ENCODE measurements at places on chromosomes 7 and 10.

DNA sequence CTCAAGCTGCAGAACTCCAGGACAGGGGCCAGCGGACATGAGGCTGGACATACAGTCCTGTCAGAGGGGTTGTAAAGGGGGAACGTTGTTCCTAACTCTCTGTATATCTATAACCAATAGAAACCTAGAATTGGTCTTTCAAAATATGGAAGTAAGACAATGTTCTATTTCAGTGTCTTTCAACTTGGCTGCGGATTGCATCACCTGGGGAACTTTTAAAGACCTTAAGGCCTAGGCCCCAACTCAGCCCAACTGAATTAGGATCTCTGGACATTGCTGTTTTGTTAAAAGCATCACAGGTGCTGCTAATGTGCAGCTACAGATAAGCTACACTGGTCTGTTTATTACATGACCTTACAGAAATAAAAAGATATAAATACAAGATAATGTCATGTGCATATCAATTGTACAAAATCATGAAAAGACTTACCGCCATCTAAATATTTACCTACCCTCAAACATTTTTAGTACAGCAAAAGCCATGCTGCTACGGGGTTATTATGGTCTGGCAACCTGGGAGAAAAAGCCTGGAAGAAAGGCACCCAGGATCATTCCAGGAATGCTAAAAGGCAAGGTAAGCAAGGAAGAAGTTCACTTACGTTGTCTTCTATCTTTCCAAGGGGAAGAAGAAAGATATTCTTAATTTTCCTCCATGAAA, 169.1 kb downstream of the RAPGEF5 start:
- no peak for DNase-seq

GRCh38 chr7:3887096-3887690, 586.1 kb downstream of the SDK1 start:
- DNase-seq: no peak

DNA sequence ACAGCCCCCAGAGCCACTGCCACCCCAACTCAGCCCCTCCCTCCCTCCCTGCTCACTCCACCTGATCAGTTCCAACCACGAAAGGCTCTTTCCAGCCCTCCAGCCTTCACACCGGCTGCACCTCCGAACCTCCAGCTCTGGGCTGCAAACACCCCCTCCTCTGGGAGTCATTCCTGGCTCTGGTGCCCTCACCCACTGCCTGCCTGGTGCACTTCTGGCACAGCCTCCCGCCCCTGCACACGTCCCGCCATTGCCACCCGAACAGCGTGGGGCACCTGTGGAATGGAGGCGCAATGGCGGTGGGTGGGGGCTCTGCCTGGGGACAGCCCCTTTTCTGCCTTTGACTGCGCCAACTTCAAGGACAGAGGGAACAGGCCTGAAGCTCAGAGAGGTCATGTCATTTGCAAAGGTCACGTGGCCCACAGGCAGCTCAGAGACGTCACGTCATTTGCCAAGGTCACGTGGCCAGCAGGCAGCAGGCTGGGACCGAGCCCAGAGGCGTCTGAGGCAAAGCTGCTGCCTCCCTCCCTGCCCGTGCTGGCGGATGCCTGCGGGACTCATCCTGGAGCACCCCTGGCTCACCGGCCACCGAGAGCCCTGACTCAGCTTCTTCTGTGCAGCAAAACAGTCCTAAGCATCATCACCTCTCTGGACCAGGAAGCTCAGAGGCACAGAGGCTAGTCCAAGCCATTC, 76.0 kb upstream of the DNAAF5 start:
- DNase-seq: no peak

- DNase-seq: peak; percentile 26
These were observed 7.1 kb downstream of the GATA3 start for GRCh38 chr10:8061274-8062211.

GRCh38 chr7:155001756-155002410, 1.0 kb downstream of the PAXIP1 start:
- DNase-seq: no peak

- no peak for DNase-seq
These were observed 269.7 kb upstream of the TPK1 start for GRCh38 chr7:145105561-145105960.

- DNase-seq: no peak
These were observed 92.8 kb downstream of the ST7 start for GRCh38 chr7:117045927-117046710.
